Activated B cell treated with CpG ODN at 0.5 μM for 24 hours (primary cell): ENCODE measurements at places on chromosomes 16 and 17. TPM values are rescaled to one million over a fixed set of nuclear protein-coding genes. Genes with fewer than 3 reads are reported as not detected.

- H3K4me3 ChIP-seq = no peak overlapping the region
- peaks cover 12% of the 10 kb centered on the region for H3K4me1 ChIP-seq
- H3K36me3 ChIP-seq = no peaks in the 10 kb centered on the region
- H3K27ac ChIP-seq = no peak overlapping the region
These were observed 60.1 kb downstream of the AIPL1 start for GRCh38 chr17:6374761-6375312.

DNA sequence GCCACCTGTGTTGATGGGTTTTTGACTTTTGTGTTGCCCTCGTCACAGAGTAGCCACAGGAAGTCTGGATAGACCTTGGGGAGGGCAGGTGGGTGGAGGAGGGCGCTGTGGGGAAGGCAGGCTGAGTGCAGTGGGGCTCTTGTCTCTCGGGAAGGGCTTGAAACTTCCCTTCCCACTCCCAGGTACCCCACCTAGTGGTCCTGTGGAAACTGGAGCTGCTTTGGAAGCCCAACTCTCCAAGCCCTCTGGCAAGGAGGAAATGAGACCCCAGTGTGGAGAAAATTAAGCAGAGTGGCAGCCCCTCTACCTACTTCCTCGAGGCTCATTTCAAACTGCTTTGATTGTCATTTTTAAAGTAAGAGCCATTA, 9.2 kb downstream of the CA5A start:
- DNase-seq = no peak
- H3K27ac ChIP-seq = no peak overlapping the region
- H3K4me3 ChIP-seq = no peak overlapping the region
- H3K27me3 ChIP-seq = peaks cover under 1% of the 10 kb centered on the region
- H3K36me3 ChIP-seq = no peaks in the 10 kb centered on the region

The KCNG4 gene
- not detected in 2 replicates for total RNA-seq

DNA sequence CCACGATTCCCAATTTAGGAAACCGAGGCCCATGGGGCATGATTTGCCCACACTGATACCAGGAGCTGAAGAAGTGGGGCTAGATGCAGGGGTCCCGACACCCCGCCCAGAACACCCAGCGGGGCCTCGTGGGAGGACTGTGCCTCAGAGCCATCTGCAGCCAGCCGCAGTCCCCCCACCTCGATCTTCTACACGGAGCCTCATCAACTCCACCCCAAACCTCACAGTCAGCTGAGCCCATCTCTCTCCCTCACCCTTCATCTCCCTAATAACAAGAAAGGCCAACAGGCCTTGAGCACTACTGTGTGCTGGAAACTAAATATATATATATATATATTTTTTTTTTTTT, 4.2 kb downstream of the ITGAE start:
- H3K4me1 ChIP-seq = peaks cover 53% of the 10 kb centered on the region
- H3K36me3 ChIP-seq = no peaks in the 10 kb centered on the region
- DNase-seq = no peak
- peak overlapping the region; percentile 9 for H3K4me3 ChIP-seq
- H3K27me3 ChIP-seq = no peaks in the 10 kb centered on the region

The IKZF3 gene
- total RNA-seq = 208 and 220 TPM in 2 replicates

The RUNDC3A gene
- 0.07 and 0.17 TPM in 2 replicates for total RNA-seq

- peaks cover 27% of the 10 kb centered on the region for H3K27me3 ChIP-seq
- no peak for DNase-seq
- no peaks in the 10 kb centered on the region for H3K36me3 ChIP-seq
- H3K27ac ChIP-seq = no peak overlapping the region
These were observed 32.5 kb downstream of the HOXB1 start for GRCh38 chr17:48498164-48498850.

The CACNG5 gene
- not detected in 2 replicates for total RNA-seq

DNA sequence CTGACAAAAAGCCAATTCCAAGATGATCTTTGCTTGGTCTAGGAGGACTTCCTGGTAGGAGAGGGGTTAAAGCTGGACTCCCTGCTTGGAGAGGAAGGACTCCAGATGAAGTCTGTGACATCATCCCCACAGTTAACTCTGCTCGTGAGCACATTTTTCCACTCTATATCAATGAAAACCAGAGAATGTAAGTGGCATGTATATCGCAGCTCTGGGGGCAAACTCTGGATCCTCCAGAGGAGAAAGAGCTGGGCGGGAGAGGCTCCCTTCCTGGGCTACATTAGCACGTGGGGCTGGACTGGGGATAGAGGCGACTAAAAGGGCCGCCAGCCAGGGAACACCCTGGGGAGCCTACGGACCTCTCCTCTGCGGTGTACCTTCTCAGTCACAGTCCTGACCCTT, 34.1 kb downstream of the HIC1 start:
- H3K4me1 ChIP-seq = peaks cover 73% of the 10 kb centered on the region
- H3K4me3 ChIP-seq = peak overlapping the region; percentile 91
- H3K36me3 ChIP-seq = peaks cover 14% of the 10 kb centered on the region
- DNase-seq = peak; percentile 41
- no peaks in the 10 kb centered on the region for H3K27me3 ChIP-seq

DNA sequence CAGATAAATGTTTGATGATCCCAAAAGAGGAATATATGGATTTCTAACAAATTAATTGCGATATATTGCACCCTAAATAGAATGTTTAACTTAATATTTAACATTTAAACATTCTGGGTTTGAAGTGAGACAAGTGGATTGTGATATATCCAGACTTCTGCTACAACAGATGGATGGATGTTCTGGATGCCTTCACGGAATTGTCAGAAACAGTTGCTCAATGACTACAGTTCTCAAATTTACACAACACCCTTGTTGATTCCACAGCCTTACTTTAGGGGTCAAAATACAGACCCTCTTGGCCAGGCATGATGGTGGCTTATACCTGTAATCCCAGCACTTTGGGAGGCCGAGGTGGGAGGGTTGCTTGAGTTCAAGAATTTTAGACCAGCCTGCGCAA, 250.8 kb downstream of the RBFOX1 start:
- H3K27me3 ChIP-seq = no peaks in the 10 kb centered on the region
- DNase-seq = no peak
- H3K4me1 ChIP-seq = no peaks in the 10 kb centered on the region
- no peak overlapping the region for H3K27ac ChIP-seq
- no peak overlapping the region for H3K4me3 ChIP-seq
- H3K36me3 ChIP-seq = no peaks in the 10 kb centered on the region

- no peaks in the 10 kb centered on the region for H3K27me3 ChIP-seq
- peaks cover 24% of the 10 kb centered on the region for H3K4me1 ChIP-seq
- H3K4me3 ChIP-seq = peak overlapping the region; percentile 93
- peaks cover 30% of the 10 kb centered on the region for H3K36me3 ChIP-seq
These were observed 674 bp downstream of the C17orf75 start for GRCh38 chr17:32341141-32341856.

- DNase-seq = no peak
- H3K27ac ChIP-seq = no peak overlapping the region
- H3K4me1 ChIP-seq = no peaks in the 10 kb centered on the region
- no peak overlapping the region for H3K4me3 ChIP-seq
- no peaks in the 10 kb centered on the region for H3K27me3 ChIP-seq
- H3K36me3 ChIP-seq = peaks cover 72% of the 10 kb centered on the region
These were observed 34.4 kb upstream of the RAB11FIP4 start for GRCh38 chr17:31357091-31357490.
